ENCODE measurements at places on chromosomes 2 and 18.
A peak's percentile ranks its signal among the peaks of the same experiment; 100 is the strongest.

DNA sequence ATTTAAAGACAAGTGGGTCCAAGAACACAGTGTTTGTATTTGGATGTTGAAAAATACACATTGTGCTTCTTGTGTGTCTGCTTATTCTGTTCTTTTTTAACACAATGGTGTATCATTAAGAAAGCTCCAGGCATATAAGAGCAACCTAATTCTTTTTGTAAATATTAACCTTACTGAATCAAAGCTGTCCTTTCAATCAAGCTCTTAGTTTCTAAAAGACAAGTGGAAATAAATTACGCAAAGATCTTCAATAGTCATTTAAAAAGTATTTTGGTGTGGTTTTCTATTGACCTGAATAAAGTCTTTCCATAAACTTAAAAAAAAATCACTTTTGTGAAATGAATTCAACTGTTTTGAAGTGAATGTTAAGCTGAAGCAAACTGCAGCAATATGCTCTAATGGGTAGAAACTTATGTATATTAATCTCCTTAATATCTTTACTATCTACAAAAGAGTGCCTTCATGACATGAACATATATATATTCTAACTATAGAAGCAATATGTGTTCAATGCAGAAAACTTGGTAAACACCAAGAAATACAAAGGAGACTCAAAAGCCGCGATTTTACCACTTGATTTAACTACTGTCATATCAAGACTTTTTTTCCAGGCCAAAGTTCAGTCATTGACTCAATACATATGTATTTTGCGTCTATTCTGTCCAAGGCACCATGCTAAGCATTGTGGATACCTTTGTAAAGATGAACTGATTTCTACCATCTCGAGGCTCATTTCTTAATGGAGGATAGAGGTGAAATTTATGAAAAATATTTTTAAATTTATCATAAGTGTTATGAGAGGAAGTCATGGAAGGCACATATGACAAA, 97.7 kb downstream of the ARHGAP15 start:
- DNase-seq, result no peak

GRCh38 chr2:133500917-133501316, 67.3 kb downstream of the NCKAP5 start:
- DNase-seq, result no peak

GRCh38 chr2:157934684-157935377, 58.7 kb upstream of the ACVR1 start:
- DNase-seq, result no peak

DNA sequence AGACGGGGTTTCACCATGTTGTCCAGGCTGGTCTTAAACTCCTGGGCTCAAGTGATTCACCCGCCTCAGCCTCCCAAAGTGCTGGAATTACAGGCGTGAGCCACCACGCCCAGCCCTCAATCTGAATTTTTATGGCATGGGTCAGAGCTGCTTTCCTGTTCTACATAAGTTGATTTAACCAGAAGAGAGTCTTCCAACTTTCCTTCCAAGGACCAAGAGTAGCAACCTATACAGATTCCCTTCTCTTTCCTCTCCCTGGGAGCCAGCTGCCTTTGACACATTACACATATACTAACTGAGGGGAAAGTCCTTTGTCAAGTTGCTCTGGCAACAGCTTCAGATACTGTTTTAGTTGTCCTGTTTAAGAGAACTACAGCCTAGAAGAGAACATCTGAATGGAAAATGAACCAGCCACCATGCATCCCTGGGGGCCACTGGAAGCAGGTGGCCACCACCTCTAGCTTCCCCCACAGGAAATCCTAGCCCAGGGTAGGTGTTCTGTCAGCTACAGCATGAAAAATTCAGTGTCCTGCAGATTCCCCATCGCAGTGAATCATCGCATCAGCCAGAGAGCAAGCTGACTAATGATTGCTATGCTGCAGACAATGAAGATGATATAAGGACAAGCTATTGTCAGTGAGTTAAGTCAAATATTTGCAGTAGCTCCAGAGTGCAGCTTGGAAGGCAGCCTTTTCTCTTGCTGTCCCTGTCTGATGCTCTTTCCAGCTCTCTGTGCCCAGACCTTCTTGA, 62.9 kb downstream of the POMC start:
- peak; percentile 46 for DNase-seq

- no peak for DNase-seq
These were observed 7.8 kb upstream of the DYNC2LI1 start for GRCh38 chr2:43766006-43766405.

DNA sequence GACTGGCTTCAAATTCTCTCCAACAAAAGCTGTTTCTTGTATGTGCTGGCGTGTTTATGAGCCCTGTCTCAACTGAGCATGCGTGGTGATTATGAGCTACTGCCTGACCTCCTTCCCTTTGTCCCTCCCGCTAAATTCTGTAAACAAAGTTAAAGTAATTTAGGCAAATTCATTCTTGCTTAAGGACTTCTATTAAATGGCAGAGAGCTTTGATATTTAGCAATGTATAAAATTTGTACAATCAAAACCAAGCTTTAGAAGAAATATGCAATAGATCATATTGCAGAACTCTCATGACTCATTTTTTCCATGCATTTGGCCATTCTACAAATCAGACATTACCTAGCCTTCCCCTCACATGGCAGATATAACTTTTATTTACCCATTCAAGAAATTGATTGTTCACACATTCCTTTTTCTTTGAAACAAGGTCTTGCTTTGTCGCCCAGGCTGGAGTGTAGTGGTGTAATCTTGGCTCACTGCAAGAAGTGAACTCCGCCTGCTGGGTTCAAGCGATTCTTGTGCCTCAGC, 18.2 kb downstream of the IGFBP2 start:
- DNase-seq, result no peak

- peak; percentile 17 for DNase-seq
These were observed 617 bp downstream of the SRBD1 start for GRCh38 chr2:45610281-45611019.

DNA sequence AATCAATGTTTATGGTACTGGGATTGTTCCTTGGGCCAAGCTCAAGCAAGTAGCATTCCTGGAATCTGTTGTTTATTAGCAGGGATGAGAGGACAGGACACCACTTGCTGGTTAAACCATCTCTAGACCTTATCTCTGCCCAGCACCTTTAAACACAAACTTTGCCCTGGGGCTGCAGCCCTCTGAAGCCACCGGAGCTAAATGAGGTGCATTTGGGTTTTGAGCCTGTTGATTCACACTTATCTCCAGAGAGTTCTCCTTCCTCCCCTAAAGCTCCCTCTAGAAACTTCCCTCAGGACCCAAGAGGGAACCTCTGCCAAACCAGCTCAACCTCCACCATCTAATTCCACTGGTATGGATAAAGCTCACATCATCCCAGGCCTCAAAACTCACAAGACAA, 94.8 kb upstream of the EPAS1 start:
- DNase-seq, result no peak

GRCh38 chr2:204638471-204639194, 93.4 kb downstream of the PARD3B start:
- DNase-seq, result no peak

DNA sequence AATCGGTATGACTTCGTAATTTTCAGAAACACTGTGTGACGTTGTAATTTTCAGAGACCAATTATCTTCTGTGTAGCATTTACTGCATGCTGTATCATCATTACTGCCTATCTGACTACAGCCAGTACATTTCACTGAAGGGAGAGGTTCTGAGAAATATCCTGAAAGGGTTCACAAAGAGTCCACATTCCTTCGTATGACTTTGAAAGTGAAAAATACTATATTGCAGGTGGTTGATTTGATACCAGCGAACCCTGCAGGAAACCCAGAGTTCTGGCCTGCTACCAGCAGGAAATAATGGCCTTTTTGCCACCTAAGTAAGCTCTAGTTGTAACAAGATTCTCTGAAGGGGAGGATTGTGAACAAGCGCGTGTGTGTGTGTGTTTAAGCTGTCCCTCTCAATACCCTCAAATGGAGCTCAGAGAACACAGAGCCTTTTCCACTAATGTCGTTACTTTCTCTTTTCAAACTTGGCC, 155.5 kb downstream of the ARHGAP28 start:
- no peak for DNase-seq

- DNase-seq, result no peak
These were observed 23.7 kb downstream of the MRPL33 start for GRCh38 chr2:27795093-27795834.

DNA sequence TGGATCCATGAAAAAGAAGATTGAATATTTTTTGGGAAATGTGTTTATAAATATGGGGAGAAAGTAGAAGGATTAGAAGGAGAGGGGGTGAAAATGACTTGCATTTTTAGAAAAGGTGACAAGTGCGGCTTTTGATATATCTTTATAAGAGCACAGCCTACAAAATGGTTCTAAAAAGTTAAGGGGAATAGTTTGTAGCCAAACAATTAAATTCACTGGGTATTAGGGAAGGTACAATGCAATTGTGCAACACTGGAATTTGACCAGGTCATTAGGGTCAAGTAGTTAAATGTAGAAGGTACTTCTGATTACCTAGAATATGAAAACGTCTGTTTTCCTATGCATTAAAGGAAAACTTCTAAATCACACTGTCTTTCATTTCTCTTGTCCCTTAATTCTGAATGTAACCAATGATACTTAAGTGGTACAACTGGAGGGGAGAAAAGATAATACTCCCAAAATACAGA, 44.5 kb upstream of the SERTAD2 start:
- no peak for DNase-seq

DNA sequence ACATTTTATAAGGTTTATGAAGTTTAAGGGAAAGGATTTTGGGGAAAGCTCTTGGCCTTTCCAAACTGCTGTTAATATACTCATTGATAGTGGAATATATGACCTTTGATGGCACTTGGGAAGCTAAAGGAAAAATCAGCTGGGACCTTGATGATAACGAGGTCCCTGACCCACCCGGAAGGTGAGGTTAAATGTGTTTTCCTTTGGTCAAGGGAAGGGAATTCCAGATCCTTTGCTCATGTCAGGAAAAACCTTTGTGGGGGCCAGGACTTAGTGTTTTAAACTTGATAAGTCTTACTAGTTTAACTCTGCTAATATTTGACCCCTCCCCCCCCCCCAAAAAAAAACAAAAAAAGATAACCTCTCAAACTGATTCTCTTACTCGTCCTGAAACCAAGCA, 50.7 kb downstream of the CRIM1 start:
- no peak for DNase-seq

DNA sequence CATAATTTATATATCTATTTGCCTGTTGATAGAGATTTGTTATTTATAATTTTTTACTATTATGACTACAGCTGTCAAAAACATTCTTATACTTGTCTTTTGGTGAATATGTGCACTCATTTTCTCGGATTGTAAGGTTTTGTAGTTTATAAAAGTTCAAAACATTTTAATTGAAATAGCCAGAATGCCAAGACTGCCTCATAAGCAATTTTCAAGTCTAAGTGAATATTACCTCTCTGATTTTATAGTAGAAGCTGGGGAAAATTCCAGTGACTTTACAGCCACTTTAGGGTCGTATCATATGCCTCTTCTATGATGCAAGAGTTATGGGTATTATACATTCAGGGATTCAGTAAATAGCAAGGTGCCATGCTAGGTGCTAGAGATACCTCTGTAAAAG, 21.0 kb downstream of the ZC3H6 start:
- no peak for DNase-seq

- DNase-seq, result no peak
These were observed 88.3 kb downstream of the KCNS3 start for GRCh38 chr2:17966798-17967197.

DNA sequence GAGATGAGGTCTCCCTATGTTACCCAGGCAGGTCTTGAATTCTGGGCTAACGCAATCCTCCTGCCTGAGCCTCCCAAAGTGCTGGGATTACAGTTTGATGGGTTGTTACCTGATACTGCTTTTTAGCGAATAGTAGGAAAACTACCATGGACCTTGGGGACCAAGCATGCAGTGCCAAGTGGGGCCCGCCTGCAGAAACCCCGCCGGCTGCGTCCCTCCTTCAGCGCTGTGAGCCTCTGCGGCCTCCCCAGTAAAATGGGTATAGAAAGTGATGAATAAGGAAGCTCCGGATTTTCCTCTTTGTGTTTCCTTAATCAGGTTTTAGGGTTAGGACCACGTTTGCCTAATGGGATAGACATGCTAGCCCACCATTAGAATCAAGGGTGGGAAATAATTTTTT, 30.4 kb downstream of the RAMP1 start:
- no peak for DNase-seq

- DNase-seq, result no peak
These were observed 2.5 kb downstream of the IGFBP5 start for GRCh38 chr2:216692636-216693413.

DNA sequence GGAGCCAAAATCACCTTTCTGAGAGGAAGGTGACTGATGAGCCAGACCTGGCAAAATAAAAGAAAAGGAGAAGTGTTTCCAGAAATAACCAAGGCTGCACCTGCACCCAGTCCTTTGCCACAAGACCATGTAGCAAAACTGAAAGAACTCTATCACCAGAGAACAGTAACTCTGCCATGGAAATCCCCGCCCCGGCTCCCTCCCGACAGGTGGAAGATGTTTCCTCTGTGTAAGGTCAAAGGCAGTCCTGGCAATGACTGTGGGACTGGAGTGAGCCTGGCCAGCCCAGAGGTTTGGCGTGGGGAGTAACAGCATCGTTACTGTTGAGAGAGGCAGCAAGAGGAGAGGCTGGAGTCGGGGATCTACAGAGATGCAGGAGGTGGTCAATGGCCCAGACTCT, 42.3 kb downstream of the SPRED2 start:
- DNase-seq, result no peak

GRCh38 chr2:239609607-239610310, 208.9 kb upstream of the HDAC4 start:
- no peak for DNase-seq

- no peak for DNase-seq
These were observed 84.3 kb downstream of the COL4A4 start for GRCh38 chr2:227079726-227080125.

DNA sequence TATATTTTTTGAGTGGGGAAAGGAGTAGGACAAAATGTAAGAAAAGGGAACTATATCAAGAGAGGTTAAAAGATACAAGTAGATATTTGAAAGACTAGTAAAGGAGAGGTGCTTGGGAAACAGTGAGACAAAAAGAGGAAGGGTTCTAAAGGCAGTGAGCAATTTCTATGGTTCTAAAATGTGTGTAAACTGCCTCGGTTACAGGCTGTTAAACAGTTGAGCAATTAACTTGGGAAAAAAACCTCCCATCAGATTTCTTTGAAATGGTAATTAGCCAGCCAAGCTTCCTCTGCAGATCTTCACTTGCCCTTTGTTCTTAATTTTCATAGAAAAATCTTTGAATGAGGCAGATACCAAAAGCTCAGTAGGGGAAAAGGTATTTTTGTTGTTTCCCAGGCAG, 238.7 kb upstream of the KCNH7 start:
- no peak for DNase-seq

- no peak for DNase-seq
These were observed 14.5 kb upstream of the ZBTB14 start for GRCh38 chr18:5309888-5310470.

- no peak for DNase-seq
These were observed 144.7 kb upstream of the STK17B start for GRCh38 chr2:196316050-196316430.

GRCh38 chr2:32427672-32428610, 71.1 kb downstream of the BIRC6 start:
- peak; percentile 78 for DNase-seq

- no peak for DNase-seq
These were observed 5.9 kb downstream of the SLC9A4 start for GRCh38 chr2:102478686-102479470.

GRCh38 chr2:31138037-31138962, at the start of gene GALNT14:
Gene GALNT14 (minus strand): TSS chr2:31138440. CDS start chr2:31138086, 354 bp downstream.
- DNase-seq, result peak; percentile 57

Measured in NCI-H1930 (cell line).